ENCODE measurements at places on chromosomes 3 and 15.

GRCh38 chr3:121670676-121671075, 10.0 kb upstream of the HCLS1 start:
- no peak for DNase-seq

- no peak for DNase-seq
Observed at GRCh38 chr15:65095011-65095746, 18.6 kb downstream of the KBTBD13 start.

DNA sequence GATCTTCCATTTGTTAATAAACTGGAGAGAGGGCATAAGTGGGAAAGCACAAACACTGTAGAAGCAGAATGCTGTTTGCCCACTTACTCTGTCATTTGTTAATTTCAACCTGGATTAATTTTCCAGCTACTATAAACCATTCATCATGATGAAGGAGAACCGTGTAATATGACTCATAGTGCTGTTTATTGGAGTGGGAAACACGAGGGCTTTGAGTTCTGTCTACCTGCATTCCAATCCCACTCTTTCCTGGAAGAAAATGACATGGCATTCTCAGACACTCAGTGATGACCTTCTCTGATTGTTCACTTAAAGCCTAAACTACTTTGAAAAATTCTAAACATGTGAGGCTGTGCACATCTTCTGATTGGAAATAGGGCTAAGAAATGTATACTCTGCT, 826.7 kb downstream of the AGBL1 start:
- no peak for DNase-seq

- no peak for DNase-seq
Observed at GRCh38 chr3:111895071-111895470, 36.0 kb downstream of the PHLDB2 start.

GRCh38 chr3:56813653-56813960, 11.9 kb upstream of the ARHGEF3 start:
- DNase-seq: no peak

DNA sequence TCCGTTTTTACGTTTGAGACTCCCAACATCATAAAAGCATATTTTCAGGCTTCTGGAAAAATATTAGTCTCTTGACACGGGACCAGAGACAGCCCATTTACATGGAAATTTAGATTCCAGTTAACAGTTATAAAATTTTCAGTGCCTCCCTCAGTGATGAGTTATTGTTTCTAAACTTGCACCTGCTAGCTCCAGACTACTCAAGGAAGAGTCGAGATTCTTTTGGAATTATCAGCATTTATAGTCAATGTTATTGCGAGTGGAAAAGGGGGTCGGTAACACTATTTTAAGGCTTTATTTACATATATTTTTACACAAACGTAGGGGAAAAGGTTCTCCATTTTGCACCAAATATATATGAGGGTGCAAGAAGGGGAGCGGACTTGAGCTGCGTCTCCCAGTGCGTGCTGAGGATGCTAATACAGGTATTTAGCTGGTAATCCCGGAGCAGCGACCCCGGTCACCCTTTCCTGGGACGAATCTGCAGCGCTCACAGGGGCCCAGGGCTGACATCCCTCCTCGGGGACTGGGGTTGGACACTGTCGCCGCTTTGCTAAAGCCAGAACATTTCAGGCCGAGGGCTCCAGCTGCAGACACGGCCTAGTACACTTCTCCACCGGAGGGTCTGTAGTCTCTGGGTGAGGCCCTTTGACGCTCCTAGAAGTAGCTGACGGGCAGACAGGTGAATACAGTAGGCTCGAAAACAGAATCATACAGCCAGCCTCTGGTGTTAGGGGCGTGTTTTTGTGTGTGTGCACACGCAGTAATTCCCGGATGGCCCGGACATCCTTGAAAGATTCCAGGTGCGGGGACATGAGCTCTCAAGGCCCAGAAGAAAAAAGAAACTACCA, 729 bp upstream of the ZBTB11 start:
- DNase-seq: no peak

- DNase-seq: no peak
Observed at GRCh38 chr3:161500068-161500796, 3.6 kb downstream of the OTOL1 start.

DNA sequence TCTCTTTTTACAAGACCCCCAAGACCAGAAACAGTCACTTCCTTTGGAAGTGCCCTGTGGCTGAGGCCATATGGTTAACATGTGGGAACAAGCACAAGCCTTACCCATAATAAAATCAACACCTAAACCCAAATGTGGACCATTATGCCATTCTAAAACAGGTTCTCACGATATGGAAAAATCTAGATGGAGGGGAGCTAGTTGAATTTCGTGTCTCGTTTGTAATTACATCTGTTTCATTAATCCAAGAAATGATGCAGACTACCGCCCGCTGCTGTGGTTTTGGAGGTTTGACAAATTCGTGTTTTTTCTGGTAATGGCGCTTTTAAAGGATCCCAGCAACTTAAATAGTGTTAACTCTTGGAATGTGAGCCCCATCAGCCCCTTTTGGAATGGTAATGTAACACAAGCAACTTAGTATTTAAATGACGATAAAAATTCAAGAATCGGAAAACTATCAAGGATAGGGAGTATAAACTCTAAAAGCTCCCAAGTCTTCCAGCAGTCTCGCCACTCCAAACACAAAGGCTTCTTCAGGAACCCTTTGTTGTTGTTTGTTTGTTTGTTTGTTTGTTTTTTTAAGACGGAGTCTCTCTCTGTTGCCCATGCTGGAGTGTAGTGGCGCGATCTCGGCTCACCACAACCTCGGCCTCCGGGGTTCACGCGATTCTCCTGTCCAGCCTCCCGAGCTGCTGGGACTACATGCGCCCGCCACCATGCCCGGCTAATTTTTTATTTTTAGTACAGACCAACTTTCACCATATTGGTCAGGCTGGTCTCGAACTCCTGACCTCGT, 1.1 kb downstream of the CNBP start:
- no peak for DNase-seq

DNA sequence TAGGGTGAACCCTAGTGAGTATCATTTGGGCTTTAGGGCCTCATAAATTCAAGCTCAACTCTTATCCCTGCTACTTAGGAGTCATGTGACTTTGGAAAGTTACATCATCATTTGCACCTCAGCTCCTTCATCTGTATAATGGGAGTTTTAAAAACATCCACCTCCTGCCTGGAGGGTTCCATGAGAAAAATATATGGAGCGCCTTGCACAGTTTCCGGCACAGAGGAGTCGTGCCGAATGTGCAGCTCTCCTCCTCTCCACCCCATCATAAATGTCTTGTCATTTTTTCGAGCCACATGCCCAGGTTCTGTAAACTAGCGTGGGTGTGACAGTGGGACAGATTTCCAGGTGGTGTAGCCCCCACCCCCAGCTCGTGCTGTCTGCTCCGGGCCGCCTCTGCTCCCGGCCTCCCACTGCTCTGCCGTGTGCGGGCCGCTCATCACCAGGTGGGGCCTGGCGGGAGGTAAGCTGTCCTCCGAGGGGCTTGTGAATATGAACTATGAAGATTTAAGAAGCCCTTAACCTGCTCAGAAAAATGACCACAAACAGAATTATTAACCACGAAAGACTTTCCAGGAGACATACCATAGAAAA, 90.4 kb downstream of the TOP2B start:
- DNase-seq: no peak

DNA sequence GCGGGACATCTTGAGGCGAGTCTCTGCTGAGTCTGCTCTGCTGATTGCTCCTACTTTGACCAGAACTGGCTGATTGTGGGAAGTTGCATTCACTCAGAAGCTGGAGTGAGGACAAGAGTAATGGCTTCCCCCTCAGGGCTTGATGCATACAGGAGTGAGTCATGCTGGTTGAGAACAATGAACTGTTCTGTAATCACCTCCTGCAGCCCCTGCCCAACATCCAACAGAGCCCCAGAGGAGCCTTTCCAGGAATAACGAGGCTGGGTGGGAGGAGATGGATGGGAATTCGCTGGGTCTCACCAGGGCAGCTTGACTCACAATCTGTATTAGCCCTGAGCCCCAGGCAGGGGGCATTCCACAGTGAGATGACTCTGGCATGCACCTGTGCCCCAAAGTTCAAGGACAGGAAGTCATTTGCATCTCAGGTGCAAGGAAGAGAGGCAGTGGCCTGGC, 85.0 kb downstream of the RAB11A start:
- DNase-seq: no peak

DNA sequence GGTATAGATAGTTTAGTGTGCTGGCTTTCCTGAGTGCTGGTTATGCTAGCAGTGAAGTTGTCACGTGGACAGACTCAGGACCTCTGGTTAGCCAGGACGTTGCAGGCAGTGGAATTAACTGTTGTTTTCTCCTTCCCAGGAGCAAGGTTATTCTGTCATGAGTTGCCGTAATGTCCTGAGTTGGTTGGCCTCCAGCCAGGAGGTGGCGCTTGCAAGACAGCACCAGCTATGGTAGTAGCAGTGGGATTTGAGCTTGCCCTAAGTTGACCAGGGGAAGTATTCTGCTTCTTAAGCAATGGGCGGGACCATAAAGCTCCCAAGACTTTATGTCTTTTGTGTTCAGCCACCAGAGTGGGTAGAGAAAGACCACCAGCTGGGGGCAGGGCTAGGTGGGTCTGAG, 240.7 kb upstream of the DNAJC19 start:
- no peak for DNase-seq

GRCh38 chr3:160224811-160225175, 429 bp upstream of the C3orf80 start:
- no peak for DNase-seq

- no peak for DNase-seq
Observed at GRCh38 chr3:15327941-15328340, 4.4 kb downstream of the SH3BP5 start.

DNA sequence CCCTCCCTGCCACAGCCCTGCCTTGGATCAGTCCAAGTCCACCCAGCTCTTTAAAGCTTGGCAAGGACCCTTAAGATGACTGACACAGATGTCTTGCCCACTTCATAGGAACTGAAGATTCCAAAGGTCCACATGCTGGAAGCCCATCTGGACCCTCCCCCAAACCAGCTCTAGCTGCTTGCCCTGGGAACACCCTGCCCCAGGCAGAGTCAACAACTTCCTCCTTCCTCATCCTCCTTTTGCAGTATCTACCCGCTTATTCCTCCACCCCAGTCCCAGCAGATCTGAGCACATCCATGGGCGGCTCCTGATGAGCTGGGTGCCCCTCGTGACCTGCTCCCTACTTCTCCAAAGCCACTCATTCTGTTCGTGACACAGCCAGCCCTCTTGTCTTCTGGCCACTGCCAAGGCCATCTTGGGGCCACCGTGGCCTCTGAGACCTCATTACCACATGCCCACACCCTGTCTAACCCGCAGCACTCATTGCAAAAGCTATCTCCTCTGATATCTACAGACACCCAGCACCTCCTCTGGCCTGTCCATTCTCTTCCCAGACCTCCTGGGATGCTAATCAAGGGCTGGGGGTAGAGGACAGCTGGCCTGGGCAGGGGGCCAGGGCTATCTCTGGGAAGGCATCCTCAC, 2.0 kb upstream of the PFKFB4 start:
- DNase-seq: no peak

DNA sequence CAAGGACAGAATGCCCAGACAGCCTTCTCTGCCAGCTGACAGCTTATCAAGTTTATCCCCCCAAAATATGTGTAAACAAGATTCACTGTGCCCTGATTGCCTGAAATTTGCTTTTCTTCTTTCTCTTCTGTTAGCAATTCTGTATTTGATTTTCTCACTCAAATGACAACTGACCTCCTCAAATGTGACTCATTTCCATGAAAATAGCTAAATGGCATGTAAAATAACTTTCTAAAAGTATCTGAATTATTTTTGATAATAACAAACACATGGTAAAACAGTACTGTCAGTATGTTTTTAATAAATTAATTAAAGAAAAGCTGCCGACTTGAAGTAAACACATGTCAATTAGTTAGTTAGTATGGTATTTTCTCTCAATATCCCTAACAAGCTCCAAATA, 202.3 kb upstream of the STAC start:
- no peak for DNase-seq

DNA sequence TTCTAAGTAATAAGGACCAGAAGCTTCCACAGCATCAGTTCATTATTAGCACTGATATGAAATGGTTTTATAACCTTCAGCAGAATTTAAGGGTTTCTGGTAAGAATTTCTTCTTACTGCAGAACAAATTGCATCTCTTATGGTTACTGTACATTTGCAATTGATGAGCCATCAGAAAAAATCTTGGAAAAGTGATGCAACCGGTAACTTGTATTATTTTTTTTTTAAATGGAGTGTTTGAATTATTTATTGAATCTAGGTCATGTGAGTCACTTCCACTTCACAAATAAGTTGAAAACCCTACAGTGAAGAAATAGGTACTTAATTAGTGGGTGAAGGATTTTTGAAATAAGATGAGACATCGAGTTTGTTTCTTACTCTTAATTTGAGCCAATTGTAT, 786.0 kb downstream of the TUSC7 start:
- DNase-seq: no peak

GRCh38 chr3:16318176-16318575, 53.2 kb downstream of the OXNAD1 start:
- DNase-seq: no peak

GRCh38 chr3:176950743-176951142, 246.5 kb downstream of the TBL1XR1 start:
- no peak for DNase-seq

DNA sequence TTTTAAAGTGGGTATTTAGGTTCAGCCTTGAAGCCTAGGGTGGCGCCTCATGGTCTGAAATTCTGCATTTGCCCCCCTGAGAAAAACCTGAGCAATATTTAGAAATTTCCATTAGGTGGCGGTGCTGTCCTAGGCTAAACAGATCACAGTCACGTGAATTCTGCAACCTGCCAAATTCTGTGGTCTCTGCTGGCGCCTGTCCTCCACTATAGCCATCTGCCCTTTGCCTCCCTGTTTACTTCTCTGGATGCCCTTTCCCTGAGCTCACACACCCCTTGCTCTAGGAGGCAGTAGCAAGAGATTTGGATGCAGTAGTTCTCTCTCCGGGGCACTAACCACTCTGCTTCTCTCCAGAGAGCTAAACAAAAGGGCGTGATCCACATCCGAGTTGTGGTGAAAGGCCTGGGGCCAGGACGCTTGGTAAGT, 9.1 kb downstream of the MRPS11 start:
- no peak for DNase-seq

DNA sequence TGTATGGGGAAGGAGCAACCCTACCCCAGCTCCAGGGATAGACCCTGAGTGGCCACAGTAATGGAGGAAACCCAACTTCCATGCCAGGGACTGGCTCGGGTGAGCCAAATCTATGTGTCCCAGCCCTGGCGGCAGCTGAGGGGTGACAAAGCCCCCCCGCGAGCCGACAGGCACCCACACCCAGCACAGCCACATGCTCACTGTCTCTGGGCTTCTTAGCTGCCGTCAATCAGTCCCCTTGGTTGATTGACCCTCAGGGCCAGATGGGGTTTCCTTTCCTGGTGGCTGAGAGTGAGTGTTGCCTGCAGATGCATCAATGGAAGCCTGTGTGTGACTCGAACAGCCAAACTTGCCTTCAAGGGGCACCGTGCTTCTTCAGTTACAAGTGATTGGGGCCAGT, 2.1 kb upstream of the OCA2 start:
- DNase-seq: no peak

DNA sequence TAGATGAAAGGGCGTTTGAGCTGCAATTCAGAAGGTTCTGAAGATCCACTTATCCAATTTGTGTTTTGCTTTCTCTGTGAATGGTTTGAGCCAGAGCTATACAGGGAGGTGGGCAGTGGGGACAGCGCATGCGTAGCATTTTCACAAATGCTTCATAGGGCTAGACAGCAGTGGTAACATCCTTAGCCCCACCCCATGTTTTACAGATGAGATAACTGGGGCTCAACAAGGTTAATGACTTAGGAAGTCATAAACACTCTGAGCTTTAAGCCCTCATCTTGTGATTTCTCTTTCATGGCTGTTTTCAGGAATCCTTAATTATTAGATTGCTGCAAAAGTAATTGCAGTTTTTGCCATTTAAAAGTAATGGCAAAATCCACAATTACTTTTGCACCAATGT, 408.7 kb downstream of the IL5RA start:
- no peak for DNase-seq
